ENCODE measurements at places on chromosomes 16 and 17. TPM values are rescaled to one million over a fixed set of nuclear protein-coding genes. Genes with fewer than 3 reads are reported as not detected.

DNA sequence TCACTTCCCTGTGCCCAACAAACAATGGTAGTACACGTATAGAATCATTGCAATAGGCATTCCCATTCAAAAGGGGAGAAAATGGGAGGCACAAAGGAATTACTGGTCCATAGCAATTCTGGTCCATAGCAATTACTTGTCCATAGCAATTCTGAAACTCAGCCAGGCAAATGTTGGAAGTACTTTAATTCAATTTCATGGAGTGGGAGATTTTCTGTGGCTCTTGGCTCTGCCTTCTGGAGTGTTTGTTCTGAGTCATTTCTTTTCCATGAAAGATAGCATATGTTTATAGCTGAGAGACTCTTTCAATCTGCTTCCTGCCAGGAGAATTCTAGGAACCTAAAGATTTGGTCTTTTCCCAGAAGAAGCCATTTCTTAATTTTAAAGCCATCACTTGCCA is 182.8 kb upstream of the ELAC2 start:
- DNase-seq: no peak

- DNase-seq: no peak
Measured at GRCh38 chr16:63061319-63061718, 1025.1 kb upstream of the CDH8 start.

DNA sequence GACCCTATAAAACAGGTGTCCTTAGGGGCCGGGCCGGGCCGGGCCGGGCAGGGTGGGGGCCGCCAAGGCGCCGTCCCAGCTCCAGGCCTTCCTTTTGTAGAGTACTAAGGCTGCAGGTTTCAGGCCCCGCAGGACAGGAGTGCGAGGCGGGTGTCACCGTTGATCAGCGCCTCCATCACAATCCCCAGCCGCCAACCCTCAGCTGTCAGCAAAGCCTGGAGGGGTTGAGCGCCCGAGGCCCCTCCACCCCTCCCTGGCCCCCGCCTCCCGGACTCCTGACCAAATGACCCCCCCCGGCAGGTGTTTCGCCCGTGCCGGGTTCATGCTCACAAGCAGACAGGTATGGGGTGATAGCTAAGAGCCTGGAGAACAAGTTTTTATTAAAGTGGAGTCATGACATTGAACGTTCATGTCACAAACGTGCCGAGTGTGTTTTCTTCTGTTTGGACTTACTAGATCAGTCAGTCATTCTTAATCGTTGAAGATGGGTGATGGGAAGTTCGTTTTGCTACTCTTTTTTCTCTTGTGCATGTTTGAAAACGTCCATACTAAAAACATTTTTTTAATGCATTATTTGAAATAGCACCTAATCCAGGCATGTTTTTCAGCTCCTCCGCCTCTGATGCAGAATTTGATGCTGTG is 534 bp downstream of the ARL2BP start:
- no peak for DNase-seq

The CFAP97D1 gene
- total RNA-seq: not detected

The KRTAP16-1 gene
- total RNA-seq: 4.5 TPM
